ENCODE measurements at places on chromosomes 6 and 20.

DNA sequence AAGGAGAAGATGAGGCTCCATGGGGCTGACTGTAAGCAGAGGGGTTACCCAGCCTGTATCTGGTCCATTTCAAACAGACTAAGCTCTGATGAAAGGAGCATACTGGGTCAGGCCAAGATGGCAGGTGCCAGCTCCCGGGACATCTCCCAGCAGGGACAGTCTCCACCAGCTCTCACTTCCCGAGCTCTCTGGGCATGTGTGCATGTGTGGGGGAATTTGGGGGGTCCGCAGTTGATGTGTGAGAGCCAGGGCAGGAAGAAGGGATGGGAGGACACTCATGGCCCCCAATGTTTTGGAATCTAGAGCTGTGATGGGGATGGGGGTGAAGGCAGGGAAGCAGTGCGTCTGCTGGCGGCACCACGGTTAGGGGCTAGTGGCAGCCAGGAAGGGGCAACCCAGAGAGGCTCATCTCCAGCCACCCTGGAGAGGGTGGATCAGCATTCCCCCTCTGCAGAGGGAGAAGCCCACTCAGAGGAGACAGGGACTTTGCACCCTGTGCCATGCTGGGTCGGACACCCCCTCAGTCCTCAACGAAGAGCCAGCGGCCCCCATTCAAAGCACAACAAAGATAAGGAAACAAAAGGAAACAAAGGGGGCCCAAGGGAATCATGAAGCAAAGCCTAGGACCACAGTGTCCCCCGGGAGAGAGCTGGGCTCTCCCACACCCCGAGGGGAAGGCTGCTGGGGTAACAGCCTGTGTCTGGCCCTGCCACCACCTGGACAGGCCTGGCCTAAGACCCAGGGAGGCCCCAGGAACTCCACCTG is 52.4 kb downstream of the DSTN start:
- DNase-seq, result no peak

DNA sequence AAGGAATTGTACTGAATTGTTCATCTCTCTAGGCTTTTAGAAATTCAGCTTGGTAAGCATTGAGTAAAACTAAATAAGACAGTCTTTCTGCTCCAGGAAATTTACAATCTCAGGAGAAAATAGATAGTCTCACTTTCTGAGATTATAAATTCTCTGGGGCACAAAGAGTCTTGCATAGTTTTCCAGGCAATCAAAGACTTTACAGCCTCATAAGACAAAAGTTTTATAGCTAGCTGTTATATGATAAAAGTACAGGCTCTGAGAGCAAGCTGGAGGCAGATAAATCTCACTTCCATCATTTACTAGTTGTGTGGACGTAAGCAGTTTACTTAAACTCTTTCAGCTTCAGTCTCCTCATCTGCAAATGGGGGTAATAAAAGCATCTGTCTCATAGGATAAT is 11.4 kb downstream of the FRK start:
- DNase-seq, result no peak

- DNase-seq, result no peak
Observed at GRCh38 chr6:157641837-157642236, 181.2 kb upstream of the SNX9 start.

GRCh38 chr6:70503813-70504465 is 62.8 kb upstream of the SDHAF4 start:
- DNase-seq, result no peak

GRCh38 chr6:132768051-132768517 is 10.4 kb upstream of the VNN2 start:
- DNase-seq, result no peak

GRCh38 chr20:22924046-22924737 is 110.9 kb upstream of the SSTR4 start:
- no peak for DNase-seq

- no peak for DNase-seq
Observed at GRCh38 chr20:46148313-46149208, 30.4 kb downstream of the CD40 start.

GRCh38 chr6:44407951-44408670 is 20.6 kb downstream of the CDC5L start:
- DNase-seq, result no peak

- no peak for DNase-seq
Observed at GRCh38 chr6:22433745-22434144, 135.6 kb upstream of the HDGFL1 start.

Measured in NCI-H2107 (cell line).